ENCODE measurements at places on chromosomes 12 and 14. TPM values are rescaled to one million over a fixed set of nuclear protein-coding genes. Genes with fewer than 3 reads are reported as not detected.

DNA sequence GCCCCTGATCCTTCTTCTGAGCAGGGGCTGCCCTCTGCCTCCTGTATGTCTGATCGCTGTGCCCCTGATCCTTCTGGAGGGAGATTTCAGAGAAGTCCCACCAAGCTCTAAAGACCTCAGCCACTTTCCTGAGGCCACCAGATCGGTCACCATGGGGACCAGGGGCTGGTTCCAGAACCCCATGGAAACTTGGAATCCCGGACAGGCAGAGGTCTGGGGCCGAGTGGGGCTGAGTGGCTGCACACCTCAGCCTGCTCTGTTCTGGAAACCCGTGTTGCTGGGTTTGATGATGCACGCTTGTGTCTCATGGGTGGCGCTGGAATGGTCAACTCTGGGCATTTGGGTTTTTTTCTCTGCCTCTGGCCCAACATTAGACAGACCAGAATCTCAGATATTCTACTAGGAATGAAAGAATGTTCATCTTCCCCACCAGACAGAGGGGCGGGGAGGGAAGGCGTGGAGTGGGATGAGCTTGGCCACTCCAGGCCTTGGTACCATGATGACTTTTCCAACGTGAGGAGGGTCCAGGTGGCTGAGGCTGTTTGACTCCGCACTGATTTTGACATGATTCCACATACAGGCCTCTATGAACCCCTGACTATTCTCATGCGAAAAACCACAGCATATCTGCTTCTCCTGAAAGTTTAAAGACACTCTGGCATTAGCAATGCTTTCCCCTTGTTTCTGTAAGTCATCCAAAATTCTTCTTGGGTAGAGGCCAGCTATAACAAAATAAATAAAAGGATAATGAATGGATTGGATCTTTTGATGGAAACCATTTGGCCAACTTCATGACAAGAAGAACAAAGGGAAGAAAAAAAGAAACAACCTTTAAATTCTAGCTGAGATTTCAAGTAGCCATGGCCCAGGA lies 114.5 kb downstream of the ADGRD1 start:
- no peak for DNase-seq

DNA sequence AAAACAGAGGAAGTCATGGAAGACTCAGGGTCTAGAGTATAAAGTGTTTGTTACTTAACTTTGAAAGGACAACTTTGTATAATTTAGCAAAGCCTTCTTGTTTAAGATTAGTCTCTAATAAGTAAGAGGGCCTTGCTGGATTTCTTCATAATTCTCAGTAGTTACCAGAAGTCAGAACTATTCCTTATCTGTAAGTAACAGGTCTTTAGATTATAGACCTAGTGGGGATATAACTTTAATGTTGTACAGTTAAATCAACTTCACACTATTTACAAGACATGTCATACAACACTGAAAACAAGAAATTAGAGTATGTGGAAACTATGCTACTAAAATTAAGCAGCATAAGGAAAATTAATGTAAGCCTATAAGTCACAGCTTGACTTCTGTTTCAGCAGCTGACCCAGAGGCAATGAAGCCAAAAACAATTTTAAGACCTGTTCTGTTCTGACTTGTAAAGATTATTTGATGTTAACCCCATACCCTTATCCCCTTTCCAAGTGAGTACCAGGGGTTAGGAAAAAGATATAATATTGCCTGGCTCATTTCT lies 398.3 kb downstream of the RAD51B start:
- no peak for DNase-seq

- peak; percentile 97 for DNase-seq
Observed at GRCh38 chr14:55107766-55108554, 21.1 kb upstream of the LGALS3 start.

DNA sequence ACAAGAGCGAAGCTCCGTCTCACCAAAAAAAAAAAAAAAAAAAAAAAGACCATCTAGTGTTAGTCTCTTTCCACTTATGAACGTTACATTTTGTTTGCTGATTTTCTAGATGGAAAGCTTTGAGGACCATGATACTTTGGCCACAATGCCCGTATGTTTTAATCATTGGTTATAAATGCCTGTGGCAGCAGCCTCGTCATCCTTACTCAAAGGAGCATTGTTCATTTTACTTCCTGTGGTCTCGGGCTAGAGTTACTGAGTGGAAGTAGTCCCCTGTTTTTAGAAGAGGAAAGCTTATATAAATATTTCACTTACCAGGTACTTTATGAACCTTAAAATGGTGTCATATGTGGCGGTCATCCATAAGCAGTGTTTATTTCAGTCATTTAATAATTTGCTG lies 359.9 kb downstream of the AEBP2 start:
- peak; percentile 95 for DNase-seq

DNA sequence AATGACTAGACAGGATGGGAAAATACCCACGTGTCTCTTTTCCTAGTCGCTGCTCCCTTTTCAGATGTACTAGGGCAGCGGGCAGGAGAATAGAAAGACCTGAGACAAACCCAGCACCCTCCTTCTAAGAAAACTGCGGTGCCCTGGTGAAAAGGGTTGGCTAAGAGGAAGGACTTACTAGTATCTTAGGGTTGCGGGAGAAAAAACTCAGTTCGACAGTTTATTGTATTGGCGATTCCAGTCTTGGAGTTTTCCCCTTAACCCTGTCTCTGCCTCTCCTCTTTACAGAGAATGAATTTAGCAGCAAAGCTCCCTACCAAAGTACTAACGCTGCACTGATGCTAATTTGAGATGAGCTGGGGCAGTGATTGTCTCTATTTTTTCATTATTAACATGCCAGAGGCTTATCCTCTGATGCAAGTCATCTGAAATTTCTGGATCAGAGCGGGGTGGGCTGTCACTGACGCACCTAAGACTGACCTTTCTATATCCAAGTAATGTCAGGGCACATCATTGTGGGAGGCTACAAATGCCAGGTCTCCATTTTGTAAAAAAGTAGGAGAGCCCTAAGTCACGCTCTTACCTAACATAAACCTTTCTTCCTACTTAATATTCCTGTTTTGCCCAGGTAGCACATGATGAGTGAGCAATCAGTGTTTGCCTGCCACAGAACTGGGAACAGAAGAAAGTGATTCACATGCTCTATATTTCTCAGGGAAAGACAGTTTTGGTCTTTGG lies 916 bp upstream of the PAWR start:
- peak; percentile 57 for DNase-seq

DNA sequence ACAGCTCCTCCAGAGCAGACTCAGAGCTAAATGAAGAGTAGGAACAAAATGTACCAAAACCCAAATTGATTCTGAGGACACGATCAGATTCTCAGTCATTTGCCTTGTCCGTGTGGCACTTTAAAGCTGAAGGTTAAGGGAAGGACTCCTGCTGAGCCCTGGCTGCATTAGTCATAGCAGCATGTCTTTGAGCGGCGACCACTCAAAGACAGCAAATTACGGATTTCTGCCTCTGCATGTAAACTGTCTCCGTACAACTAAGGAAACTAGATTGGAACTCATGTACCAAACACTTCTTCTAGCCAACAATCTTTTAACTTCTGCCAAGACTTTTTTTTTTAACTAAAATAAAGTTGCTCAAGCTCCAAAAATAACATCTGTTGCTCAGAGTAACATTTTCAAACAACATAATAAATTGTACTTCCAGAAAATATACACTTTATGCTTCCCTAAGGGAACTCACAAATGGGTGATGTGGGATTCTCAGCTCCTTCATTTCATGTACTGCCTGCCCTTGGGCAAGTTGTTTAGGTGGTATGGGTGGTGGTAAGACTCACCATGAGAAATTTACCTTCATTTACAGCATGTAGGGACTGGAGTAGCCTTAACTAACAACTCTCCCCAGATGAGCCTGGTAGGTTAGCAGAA lies 56.1 kb downstream of the RERG start:
- DNase-seq = peak; percentile 51

DNA sequence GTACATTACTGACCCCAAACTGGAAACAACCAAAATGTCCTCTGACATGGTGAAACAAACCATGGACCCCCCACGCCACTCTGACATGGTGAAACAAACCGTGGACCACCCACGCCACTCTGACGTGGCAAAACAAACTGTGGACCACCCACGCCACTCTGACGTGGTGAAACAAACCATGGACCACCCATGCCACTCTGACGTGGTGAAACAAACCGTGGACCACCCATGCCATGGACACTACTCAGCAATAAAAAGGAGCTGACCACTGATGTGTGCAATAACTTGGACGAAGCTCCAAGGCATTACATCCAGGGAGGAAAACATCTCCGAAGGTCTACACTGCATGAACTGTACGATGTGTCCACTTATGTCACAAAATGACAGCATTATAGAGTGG lies 3.1 kb upstream of the GOLGA3 start:
- DNase-seq = no peak

DNA sequence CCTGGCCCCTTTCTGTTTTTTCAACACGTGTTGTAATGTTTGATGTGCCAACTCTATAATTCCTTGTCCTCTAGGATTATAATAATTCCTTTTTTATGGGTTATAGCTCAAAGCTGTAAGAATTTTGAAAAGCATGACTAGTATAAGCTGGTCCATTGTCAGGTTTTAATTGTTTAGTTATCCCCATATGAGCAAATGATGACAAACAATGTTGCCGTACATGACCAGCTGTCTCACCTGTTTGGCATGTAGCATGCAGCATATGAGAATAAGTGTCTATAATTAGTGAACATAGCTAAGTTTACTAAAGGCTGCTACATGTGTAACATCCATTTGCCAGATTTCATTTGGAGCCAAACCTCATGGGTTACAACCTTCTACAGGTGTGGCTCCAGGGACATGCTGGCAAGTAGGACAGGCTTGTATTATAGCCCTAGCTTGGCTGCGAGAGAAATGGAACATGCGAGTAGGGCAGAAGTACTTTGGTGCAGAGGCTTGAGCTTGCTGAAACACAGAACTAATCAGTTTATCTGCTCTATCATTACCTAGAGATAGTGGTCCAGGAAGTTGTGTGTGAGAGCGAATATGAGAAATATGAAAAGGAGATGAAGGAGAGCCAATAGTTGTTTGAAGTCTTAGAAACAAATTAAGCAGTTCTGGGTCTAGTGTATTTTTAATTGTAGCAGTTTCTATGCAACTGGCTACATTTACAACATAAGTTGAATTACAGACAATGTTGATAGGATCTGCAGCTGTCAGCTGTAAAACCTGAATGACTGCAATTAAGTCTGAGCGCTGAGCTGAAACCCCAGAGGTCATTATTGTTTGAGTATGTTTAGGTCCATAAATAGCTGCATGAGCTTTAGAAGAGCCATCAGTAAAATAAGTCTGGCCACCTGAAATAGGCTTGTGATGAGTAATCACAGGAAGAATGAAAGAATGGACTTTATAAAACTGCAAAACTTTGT lies 22.6 kb upstream of the MAPKAPK5 start:
- DNase-seq = no peak

GRCh38 chr14:61154641-61155040 lies 126.5 kb downstream of the TMEM30B start:
- peak; percentile 76 for DNase-seq

- DNase-seq = no peak
Observed at GRCh38 chr14:100332797-100333196, 9.7 kb downstream of the SLC25A47 start.

GRCh38 chr12:11967376-11968047 lies 103.2 kb upstream of the BCL2L14 start:
- DNase-seq = peak; percentile 53

DNA sequence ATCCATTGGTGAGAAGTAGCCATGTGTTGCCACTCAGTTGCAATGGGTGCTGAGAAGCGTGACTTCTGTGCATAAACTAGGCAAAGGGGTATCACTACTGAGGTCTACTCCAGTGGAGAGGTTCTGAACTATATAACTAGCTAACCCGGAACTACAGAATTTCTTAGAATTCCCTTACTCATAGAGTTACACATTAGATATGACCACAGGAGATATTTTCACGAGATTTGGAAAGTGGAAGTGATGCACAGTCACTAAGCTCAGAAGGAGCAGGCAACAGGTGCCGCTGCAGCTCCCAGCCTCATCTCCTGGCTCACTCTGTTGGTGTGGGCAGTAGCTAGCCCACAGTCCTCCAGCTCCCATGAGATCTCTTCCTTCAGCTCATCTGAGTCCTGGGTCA lies 136.6 kb downstream of the SSPN start:
- DNase-seq = no peak

DNA sequence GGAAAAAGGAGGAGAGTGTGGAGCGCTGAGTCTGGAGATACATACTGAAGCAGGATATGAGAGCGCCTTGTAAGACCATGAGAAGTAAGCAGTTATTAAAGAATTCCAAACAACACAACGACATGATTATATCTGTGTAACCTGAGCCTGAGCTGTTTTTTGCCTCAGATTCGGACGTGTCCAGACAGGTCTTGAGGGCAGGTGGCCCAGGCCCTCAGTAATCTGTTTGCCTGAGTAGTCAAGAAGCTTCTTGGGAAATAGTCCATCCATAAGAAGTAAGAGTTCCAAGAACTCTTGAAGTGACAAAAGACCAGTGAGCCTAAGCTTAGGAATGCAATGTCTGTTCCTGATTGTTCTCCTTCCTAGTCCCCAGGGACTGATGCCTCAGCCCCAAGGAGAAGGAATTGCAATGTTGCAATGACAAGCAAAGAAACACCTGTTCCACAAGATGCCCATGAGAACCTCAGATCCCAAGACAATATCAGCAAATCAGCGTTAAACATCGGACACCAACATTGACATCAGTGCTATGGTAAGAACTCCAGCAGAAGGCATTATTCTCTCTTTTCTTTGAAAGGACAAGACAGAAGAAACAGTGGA lies 34.7 kb upstream of the ADAMTS20 start:
- DNase-seq = no peak

Gene ZFHX2
- 27.3 TPM for total RNA-seq

Gene TMTC1
- 5.0 TPM for total RNA-seq

Gene KCNA5
- not detected for total RNA-seq

Gene SNAPC1
- total RNA-seq = 14.1 TPM

Gene ABCC9
- 0.36 TPM for total RNA-seq

Gene PTPN6
- total RNA-seq = 5.2 TPM

Measured in astrocyte (in vitro differentiated cells and primary cell).